ENCODE measurements at places on chromosomes 4 and X.

DNA sequence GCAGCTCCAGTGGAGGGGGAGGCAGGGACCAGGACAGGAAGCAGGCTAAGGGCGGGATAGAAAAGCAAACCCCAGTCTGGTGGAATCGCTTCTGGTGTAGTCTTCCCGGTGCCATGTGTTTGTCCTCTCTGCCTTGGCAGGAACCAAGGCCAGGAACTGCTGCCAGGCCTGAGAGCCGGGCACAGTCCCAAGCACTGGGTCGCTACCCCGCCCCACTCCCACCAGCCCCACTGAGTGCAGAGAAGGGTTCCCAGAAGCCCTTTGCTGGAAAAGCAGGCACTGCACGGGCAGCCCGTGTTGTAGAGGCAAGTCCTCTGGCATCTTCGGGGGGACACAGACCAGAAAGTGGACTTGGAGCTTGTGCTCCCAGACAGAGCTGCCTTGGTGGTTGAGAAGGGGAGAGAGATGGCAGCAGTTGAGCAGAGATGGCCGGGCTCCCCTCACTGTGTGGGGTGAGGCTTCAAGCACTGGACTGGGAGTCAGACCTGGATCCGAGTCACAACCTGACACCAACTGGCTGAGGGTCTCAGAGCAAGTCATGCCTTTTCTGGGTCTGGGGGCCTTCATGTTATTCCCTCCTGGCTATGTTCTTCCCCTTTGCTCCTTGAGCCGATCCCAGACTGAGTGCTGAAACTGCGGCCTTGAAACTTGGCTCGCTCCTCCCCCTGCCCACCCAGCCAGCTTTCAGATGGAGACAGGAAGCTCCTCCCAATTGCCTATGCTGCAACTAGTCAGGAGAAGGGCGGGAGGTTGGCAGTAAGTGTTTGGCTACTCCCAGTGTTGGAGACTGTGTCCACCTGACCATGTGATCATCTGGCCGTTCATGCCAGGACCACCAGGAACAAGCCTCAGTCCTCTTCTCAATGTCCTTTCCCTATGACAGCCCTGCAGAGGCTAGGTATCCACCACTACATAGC is 59.7 kb upstream of the MTM1 start:
- H3K27me3 ChIP-seq = no peaks in the 10 kb centered on the region
- no peak overlapping the region for H3K4me3 ChIP-seq
- DNase-seq = no peak
- H3K36me3 ChIP-seq = peaks cover 1% of the 10 kb centered on the region
- no peak overlapping the region for H3K27ac ChIP-seq

GRCh38 chr4:67580577-67580976 is 22.1 kb downstream of the STAP1 start:
- peaks cover 43% of the 10 kb centered on the region for H3K4me1 ChIP-seq
- H3K27me3 ChIP-seq = no peaks in the 10 kb centered on the region
- DNase-seq = no peak
- H3K27ac ChIP-seq = peak overlapping the region; percentile 81
- H3K36me3 ChIP-seq = peaks cover 46% of the 10 kb centered on the region
- H3K4me3 ChIP-seq = no peak overlapping the region

GRCh38 chrX:51834076-51834475 is 59.3 kb upstream of the MAGED1 start:
- no peak overlapping the region for H3K27ac ChIP-seq
- H3K4me3 ChIP-seq = no peak overlapping the region
- peaks cover 3% of the 10 kb centered on the region for H3K36me3 ChIP-seq
- DNase-seq = no peak

- peaks cover 54% of the 10 kb centered on the region for H3K4me1 ChIP-seq
- H3K4me3 ChIP-seq = no peak overlapping the region
These were observed 58.5 kb upstream of the PRDM8 start for GRCh38 chr4:80138551-80139538.

- no peaks in the 10 kb centered on the region for H3K36me3 ChIP-seq
- H3K27me3 ChIP-seq = no peaks in the 10 kb centered on the region
- no peak for DNase-seq
These were observed 604.8 kb upstream of the TECRL start for GRCh38 chr4:65014078-65014477.

- H3K4me3 ChIP-seq = no peak overlapping the region
- H3K36me3 ChIP-seq = no peaks in the 10 kb centered on the region
- DNase-seq = no peak
- H3K27ac ChIP-seq = no peak overlapping the region
- H3K27me3 ChIP-seq = no peaks in the 10 kb centered on the region
- H3K4me1 ChIP-seq = no peaks in the 10 kb centered on the region
These were observed 458.1 kb downstream of the KCTD8 start for GRCh38 chr4:43990551-43990950.

- no peaks in the 10 kb centered on the region for H3K27me3 ChIP-seq
- H3K36me3 ChIP-seq = no peaks in the 10 kb centered on the region
- H3K4me1 ChIP-seq = no peaks in the 10 kb centered on the region
- H3K4me3 ChIP-seq = no peak overlapping the region
- no peak overlapping the region for H3K27ac ChIP-seq
These were observed 94.8 kb downstream of the ARSJ start for GRCh38 chr4:113884655-113885054.

DNA sequence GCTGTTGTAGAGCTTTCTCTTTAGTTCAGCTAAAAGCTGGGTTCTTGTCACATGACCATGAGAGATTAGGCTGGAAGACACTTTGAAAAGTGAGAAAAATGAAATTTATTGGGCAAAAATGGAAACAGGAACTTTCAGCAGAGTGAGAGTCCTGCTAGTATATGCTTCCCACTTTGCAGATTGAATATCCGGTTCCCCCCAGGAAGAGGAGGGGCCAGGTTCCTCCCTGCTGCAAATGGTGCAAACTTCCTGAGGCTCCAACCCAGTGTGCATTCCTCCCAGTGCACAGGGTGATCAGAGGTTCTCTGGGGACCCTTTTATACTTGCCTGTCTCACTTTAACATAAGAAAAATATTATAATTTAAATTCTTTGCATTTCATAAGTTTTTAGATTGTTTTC is 119.9 kb upstream of the SPIN4 start:
- H3K27ac ChIP-seq = no peak overlapping the region
- no peak for DNase-seq
- H3K36me3 ChIP-seq = peaks cover 10% of the 10 kb centered on the region
- no peaks in the 10 kb centered on the region for H3K27me3 ChIP-seq
- no peaks in the 10 kb centered on the region for H3K4me1 ChIP-seq

DNA sequence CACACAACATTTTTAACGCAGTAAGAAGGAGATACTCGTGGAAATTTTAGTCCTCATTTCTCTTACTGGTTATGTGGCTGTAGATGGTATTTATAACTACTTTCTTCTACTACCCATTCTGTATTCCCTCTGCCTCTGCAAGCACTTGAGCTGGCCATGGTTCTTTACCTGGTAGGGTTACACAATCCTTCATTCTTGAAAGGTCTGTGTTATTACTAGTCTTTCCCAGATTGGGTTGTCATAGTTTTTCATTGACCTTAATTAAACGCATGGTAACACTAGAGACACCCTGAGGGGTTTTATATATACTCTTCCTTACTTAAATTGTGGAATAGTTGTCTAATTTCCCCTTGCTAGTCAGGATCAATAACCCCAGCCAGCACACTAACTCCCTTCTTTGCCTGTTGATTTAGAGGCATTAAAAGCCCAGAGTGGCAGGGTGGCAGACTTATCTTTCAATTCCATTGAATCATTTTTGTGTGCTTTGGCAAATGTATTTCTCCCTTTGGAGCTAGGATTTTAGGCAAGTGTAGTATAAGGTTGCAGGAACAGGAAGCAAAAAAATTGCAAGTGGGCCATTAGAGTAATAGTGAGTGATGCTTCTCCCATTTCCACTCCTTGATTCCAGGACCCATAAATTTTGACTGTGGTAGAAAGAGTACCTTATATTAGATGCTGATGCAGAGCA is 113.6 kb upstream of the EMCN start:
- no peaks in the 10 kb centered on the region for H3K4me1 ChIP-seq
- no peak for DNase-seq
- no peaks in the 10 kb centered on the region for H3K27me3 ChIP-seq
- H3K4me3 ChIP-seq = no peak overlapping the region
- no peak overlapping the region for H3K27ac ChIP-seq

DNA sequence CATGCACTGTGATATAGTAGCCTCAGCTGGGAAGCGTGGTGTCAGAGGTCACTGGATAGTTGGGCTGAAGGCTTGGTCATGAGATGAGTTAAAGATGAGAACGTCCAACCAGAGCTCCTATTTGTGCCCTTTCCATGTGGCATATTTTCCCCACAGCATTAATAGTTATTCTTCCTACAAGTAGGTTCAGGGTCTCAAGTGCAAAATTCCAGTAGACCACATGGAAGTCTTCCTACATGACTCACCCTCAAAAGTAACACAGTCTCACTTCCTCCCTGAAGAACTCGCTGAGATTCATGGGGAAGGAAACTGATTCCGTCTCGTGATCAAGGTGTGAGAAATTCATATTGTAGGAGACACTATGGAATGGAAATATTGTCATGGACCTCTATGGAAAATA is 1212.5 kb upstream of the PRKX start:
- no peaks in the 10 kb centered on the region for H3K27me3 ChIP-seq
- no peaks in the 10 kb centered on the region for H3K36me3 ChIP-seq
- H3K27ac ChIP-seq = no peak overlapping the region
- no peaks in the 10 kb centered on the region for H3K4me1 ChIP-seq
- no peak for DNase-seq
